Naive thymus-derived CD4-positive, alpha-beta T cell (primary cell): ENCODE measurements at places on chromosomes 7 and 10.

GRCh38 chr7:134289423-134289822, 27.3 kb downstream of the SLC35B4 start:
- no peak for DNase-seq

GRCh38 chr7:761101-761500, 34.0 kb upstream of the PRKAR1B start:
- no peak for DNase-seq

GRCh38 chr7:118918556-118918955, 694.1 kb downstream of the ANKRD7 start:
- DNase-seq = no peak

- no peak for DNase-seq
Observed at GRCh38 chr7:31478018-31478417, 35.9 kb upstream of the ITPRID1 start.

GRCh38 chr10:78717200-78717599, 351.6 kb upstream of the ZMIZ1 start:
- DNase-seq = no peak

GRCh38 chr7:3895341-3896116, 594.5 kb downstream of the SDK1 start:
- DNase-seq = no peak

GRCh38 chr10:62057359-62057758, 155.9 kb downstream of the ARID5B start:
- no peak for DNase-seq

DNA sequence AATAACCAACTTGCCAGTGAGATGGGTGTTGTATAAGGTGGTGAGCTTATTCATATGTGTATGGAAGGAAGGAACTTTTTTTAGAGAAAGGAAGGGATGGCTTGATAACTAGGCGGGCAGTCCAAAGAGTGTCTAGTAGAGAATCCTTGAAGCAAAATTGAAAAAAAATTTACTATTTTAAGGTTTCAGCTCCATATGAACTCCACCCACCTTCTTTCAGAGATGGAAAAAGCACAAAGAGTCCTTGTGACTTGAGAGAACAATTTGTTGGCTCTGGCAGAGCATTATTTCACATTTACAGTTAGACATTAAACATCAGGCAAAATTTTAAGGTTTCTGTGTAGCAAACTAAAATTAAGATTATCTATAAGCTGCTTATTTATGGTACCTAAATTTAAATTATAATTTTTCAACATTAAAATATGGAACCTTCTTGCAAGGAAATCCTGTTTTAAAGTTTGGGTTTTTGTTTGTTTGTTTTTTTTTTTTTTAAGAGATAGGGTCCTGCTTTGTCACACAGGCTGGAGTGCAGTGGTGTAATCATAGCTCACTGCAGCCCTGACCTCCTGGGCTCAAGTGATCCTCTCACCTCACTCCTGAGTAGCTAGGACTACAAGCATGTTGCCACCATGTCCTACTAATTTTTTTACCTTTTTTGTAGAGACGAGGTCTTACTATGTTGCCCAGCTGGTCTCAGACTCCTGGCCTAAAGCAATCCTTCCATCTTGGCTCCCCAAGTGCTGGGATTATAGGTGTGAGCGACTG, 12.2 kb downstream of the PTPN12 start:
- no peak for DNase-seq

GRCh38 chr10:93313798-93314197, 168.3 kb downstream of the MYOF start:
- DNase-seq = no peak

GRCh38 chr7:104980841-104981671, 32.9 kb upstream of the KMT2E start:
- peak; percentile 53 for DNase-seq

DNA sequence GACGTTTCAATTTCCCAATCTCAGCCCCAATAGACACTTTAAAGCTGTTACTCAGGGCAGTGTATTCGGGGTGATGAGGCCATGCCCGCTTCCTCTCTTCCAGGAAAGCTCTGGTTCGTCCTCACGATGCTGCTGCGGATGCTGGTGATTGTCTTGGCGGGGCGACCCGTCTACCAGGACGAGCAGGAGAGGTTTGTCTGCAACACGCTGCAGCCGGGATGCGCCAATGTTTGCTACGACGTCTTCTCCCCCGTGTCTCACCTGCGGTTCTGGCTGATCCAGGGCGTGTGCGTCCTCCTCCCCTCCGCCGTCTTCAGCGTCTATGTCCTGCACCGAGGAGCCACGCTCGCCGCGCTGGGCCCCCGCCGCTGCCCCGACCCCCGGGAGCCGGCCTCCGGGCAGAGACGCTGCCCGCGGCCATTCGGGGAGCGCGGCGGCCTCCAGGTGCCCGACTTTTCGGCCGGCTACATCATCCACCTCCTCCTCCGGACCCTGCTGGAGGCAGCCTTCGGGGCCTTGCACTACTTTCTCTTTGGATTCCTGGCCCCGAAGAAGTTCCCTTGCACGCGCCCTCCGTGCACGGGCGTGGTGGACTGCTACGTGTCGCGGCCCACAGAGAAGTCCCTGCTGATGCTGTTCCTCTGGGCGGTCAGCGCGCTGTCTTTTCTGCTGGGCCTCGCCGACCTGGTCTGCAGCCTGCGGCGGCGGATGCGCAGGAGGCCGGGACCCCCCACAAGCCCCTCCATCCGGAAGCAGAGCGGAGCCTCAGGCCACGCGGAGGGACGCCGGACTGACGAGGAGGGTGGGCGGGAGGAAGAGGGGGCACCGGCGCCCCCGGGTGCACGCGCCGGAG, 2.6 kb downstream of the GJD4 start:
- DNase-seq = no peak

DNA sequence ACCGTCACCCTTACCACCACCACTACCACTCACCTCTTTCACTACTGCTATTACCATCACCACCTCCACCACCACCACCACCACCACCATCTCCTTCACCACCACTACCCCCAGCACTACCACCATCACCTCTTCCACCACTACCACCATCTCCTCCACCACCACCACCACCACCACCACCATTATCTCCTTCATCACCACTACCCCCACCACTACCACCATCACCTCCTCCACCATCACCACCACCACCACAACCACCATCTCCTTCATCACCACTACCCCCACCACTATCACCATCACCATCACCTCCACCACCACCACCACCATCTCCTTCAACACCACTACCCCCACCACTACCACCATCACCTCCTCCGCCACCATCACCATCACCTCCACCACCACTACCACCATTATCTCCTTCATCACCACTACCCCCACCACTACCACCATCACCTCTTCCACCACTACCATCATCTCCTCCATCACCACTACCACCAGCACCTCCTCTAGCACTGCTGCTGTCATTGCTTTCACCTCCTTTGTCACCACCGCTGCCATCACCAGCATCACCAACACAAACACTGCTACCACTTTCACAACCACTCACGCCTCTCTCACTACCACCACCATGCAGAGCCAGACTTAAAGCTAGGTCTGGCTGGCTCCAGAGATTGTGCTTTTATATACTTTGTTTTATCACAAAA, 109.3 kb downstream of the ICA1 start:
- no peak for DNase-seq

GRCh38 chr7:104156842-104157277, 51.0 kb downstream of the ORC5 start:
- DNase-seq = no peak

- DNase-seq = no peak
Observed at GRCh38 chr7:90453931-90454330, 15.5 kb upstream of the PTTG1IP2 start.

DNA sequence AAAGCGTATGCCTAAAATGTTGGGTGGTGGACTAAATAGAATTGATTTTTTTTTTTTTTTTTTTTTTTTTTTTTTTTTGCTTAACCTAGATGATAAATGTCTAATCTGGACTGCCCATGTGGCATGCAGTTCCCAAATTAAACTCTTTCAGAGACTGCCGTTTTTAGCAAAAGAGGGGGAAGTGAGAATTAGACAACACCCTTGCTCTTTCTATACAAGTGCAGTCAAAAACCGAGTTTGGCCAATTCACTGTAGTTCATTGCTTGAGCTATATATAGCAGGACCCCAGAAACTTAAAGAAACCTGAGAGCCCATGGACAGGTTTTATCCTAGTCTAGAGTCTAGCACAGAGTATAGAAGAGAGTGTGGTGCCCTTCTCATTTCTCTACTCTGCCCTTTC, 141.9 kb downstream of the GRM3 start:
- DNase-seq = no peak

- no peak for DNase-seq
Observed at GRCh38 chr7:128890306-128891109, 20.0 kb downstream of the KCP start.

DNA sequence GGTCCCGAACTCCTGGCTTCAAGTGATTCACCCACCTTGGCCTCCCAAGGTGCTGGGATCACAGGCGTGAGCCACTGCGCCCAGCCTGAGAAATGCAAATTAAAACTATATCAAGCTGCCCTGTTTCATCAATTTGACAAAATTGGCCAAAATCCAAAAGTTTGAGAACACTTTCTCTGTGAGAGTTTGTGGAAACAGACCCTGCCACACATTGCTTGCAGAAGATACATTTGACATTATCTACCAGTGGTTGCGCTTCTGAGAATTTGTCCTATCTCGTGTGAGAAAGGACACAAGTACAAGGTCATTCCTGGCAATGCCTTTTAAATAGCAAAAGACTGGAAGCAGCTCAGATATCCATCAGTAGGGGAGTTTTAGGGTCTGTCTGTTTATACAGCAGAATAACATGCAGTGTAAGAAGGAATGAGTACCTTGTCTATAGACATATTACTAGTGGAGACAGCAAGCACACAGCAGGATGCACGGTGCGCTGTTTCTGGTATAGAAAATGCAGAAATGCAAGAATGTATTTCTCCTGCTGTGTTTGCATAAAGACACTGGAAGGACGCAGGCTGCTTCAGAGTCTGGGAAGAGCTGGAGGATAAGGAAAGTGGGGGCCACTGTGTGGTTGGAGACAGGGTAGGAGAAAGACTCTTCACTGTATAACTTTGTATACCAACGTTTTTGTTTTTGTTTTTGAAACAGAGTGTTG, 4.3 kb downstream of the LHPP start:
- no peak for DNase-seq

DNA sequence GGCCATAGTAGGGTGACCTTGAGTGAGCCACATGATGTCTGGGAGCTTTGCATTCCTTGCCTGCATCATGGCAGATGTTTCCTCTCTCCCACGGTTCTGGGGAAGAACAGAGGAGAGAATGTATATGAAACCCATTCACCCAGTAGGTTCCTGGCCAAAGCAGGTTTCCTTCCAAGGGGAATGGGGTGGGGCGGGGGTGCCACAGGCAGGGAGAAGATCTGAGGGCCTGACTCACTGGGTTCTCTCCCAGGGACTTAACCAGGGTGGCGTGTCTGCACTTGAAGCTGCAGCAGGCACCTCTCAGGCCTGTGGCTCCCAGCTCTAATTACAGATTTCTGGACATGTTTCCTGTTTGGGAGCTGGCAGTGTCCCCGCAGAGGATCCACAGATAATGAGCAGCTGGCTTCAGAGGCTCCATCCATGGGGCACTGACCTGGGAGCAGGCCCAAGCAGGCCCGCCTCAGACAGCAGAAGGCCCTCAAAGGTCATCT, 50.2 kb upstream of the ZMIZ1 start:
- no peak for DNase-seq
